ENCODE measurements at places on chromosomes 5 and 9. TPM values are rescaled to one million over a fixed set of nuclear protein-coding genes. Genes with fewer than 3 reads are reported as not detected.
A peak's percentile ranks its signal among the peaks of the same experiment; 100 is the strongest.

OLFM1 gene
- total RNA-seq, result not detected

TMEM215 gene
- total RNA-seq, result not detected

ZDHHC11B gene
- total RNA-seq, result 0.59 TPM

ADAMTSL1 gene
- total RNA-seq, result not detected

C5orf58 gene
- total RNA-seq, result not detected

KCNV2 gene
- total RNA-seq, result not detected

PRRT1B gene
- not detected for total RNA-seq

NADK2 gene
- total RNA-seq, result 25.2 TPM

GRCh38 chr5:41252036-41252435 is 38.7 kb upstream of the C6 start:
- no peak for DNase-seq

DNA sequence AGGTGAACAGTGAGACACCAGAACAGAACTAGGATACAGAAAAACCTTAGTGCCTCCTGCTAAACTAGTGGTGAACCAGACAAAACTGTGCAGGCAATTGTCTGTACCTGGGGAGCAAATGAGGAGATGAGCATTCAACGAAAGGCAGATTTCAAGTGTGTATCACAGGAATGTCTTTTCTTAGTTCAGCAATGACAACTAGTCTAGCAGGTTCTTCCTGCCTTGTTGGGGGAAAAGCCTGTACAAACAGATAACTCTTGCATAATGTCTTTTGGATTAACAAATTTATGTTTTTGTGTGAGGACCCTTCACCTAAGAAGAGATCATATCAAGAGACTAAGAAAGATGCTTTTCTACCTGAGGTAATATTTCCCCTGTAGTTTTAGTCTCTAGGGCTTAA is 21.8 kb upstream of the DENND4C start:
- DNase-seq, result no peak

GRCh38 chr5:172264815-172265395 is 18.7 kb downstream of the UBTD2 start:
- DNase-seq, result no peak

GRCh38 chr9:27431543-27432147 is 92.4 kb upstream of the IFNK start:
- DNase-seq, result no peak

GRCh38 chr5:67880876-67881275 is 334.7 kb upstream of the PIK3R1 start:
- no peak for DNase-seq

GRCh38 chr5:66862020-66862419 is 265.8 kb downstream of the MAST4 start:
- no peak for DNase-seq

DNA sequence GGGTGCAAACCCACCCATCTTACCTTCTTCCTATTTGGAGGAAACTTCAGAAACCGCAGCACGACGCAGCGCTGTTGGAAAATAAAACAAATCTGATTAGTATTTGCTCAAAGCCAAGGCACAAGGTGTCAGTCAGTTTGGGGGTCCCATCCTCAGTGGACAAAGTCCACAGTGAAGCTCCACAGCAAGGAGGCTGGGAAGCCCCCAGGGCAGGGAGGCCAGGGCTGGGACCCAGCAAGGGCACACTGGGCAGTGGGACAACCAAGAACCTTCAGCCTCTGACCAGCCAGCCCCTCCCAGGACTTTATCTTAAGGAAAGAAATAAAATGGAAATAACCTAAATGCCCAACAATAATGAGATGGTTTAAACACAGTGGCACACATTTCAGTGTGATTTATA is 11.3 kb downstream of the IPPK start:
- DNase-seq, result no peak

DNA sequence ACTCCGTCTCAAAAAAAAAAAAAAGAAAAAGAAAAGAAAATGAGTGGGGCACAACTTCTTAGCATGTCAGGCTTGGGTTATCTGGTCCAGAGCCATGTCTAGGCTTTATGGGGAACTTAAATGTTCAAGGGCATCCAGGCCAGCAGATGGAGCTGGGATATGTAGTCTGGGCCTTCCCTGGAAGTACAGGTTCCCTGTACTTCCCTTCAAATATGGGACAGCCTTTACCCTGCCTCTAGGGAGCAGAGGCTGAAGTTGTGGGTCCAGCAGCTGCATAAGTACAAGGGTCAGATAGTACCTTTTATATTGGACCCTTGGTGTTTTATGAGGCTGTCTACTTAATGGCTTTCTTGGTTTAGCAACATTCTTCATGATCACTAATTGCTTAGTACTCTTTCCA is 42.1 kb downstream of the FAF2 start:
- DNase-seq, result no peak

GRCh38 chr9:38233796-38234355 is 158.6 kb upstream of the ALDH1B1 start:
- no peak for DNase-seq

GRCh38 chr9:7104625-7105024 is 346.9 kb downstream of the KDM4C start:
- DNase-seq, result no peak

DNA sequence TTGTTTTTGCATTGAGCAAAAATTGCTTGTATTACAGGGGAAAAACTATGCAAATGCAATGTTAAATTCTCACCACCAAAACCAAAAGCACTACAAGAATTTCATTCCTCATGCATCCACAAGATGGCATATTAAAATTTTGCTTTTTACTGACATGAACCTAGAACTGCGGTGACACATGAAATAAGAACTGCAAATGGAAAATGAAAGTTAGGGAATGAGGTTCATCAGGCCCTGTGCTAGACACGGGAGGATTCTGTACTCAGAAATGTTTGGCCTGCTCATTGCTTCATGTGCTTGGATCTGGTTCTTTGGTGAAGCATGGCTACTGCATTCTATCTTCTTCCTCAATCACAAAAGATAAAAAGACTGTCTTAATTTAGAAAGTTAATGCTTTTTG is 9.1 kb upstream of the RFK start:
- DNase-seq, result peak; percentile 22

DNA sequence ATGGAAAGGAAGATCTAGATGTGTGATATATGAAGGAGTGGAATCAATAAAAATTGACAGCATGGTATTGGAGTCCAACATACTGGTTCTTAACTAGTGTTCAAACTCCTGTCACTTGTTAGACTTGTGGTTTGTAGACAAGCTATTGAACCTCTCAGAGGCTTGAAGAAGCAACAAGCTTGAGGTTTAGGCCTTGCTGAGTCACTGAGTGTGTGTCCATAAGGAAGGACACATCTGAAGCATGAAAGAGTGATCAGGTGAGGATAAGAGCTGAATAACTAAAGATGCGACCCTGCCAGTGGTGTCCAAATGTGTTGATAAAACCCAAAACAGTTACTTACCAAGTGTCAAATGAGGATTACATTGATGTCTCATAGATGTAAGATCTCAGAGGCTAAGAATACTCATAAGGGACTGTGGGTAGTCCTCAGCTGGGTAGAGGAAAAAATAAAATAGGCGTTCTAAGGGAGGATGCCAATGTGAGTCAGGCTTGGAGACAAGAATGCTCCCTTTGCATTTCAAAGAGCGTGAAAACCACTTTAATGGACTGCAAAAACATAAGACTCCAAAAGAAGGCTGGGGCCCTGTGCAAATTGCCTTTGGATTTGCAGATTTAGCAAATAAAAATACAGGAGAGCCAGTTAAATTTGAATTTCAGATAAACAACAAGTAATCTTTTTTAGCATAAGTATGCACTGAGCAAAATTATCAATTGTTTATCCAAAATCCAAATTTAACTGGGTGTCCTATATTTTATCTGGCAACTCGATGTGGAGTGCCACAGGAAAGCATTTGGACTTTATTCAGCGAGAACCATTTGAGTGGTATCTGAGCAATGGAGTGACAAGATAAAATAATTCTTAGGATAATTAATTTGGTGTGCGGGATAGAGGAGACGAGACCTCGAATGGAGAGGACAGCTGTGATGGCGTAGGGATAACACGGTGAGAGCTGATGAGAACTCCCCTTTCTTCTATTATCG is 757.3 kb upstream of the WWC1 start:
- DNase-seq, result no peak

- DNase-seq, result no peak
Observed at GRCh38 chr9:87872079-87872624, 10.5 kb upstream of the SPATA31E1 start.

GRCh38 chr5:67032921-67033664 is 163.5 kb downstream of the CD180 start:
- no peak for DNase-seq

GRCh38 chr5:112275671-112276070 is 143.4 kb downstream of the EPB41L4A start:
- no peak for DNase-seq

DNA sequence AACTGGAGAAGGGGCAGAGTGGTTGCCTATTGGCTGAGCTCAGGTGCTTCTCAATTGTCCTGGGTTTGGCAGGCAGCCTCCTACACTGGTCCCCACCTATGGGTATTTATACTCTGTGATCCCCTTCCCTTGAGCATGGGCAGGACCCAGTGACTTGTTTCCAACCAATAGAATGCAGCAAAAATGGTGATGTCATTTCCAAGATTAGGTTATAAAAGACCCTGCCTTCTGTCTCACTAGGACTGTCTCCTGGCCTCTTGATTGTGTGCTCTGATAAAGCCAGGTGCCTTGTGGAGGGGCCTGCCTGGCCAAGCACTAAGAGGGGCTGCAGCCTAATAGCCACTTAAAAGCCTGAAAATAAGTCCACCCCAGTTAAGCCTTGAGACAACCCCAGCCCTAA is 76.1 kb downstream of the MSX2 start:
- DNase-seq, result no peak

DNA sequence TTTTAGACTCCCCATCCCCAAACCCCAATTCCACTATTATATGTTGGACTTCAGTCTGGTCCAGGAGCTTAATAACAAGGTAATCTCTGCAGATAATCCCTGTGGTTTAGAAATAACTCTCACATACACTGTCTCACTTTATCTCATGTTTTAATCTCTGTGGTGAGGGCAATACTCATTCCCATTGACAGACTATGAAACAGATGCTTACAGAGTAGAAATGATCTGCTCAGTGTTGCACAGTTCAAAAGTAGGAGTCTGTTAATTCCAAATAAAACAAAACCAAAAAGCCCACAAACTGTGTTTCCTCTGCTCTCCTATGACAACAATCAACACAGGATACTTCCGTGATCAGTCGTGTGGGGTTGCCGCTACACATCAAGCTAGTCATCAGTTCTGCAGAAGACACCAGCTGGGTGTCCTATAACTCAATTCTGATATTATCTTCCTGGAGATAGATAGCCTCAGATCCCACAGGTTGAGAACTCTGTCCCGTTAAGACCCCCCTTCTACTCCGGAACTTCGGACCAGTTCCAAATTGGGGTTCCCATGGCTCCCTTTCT is 26.3 kb upstream of the FANCC start:
- DNase-seq, result no peak

- DNase-seq, result no peak
Observed at GRCh38 chr9:122197426-122197825, 31.3 kb downstream of the LHX6 start.

GRCh38 chr9:75903785-75904360 is 13.4 kb downstream of the PCSK5 start:
- peak; percentile 13 for DNase-seq

Measured in activated CD8-positive, alpha-beta T cell treated with anti-CD3 and anti-CD28 coated beads for 36 hours (primary cell).